EL (cell line): ENCODE measurements at places on chromosomes 6 and 20.
A peak's percentile ranks its signal among the peaks of the same experiment; 100 is the strongest.

- DNase-seq, result no peak
These were observed 88.7 kb downstream of the ZHX3 start for GRCh38 chr20:41228858-41229257.

DNA sequence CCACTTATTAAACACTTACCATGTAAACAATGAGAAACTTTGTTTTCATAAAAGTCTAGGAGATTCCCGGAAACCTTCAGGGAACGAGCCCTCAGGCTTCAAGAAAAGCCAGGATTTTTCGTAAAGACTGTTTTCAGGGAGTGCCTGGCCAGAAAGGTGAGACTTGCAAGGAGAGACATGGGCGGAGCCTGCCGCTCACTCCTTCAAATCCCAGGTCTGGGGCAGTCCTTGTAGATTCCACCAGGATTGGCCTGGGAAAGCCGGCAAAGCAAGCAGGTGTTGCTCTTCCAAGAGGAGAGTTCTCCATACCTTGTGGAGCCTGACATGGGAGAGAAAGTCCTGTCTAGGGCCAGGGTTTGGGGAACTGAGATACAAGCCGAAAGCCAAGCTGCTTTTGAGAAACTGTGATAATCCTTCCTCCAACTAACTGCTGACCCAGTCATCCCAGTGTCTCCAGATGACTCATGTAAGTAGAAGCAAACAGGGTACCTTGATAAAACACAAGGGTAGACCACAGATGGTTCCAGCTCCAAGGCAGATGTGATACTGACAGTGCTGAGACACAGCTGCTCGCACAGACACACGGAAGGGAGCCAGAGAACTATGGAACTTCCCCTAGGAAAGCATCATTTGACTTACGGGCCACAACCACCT is 69.4 kb upstream of the NAA20 start:
- peak; percentile 32 for DNase-seq

- no peak for DNase-seq
These were observed 338.5 kb downstream of the HACE1 start for GRCh38 chr6:104521176-104521575.

DNA sequence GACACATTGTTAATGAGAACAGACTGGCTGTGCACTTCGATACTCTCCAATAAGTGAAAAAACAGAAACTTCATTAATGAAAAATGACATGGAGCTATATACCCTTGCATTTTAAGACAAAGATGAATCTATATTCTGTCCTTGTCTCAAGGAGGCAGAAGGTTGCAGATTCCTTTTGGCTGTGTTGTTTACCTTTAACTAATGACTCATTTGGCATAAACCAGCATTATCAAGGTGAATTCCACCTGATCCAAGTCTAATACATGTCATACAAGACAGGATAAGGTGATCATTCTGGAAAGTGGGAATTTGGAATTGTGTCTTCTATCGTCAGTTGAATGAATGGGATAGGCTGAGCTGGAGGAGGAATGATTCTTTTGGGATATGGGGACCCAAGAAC is 192.9 kb downstream of the PLCB4 start:
- DNase-seq, result no peak

DNA sequence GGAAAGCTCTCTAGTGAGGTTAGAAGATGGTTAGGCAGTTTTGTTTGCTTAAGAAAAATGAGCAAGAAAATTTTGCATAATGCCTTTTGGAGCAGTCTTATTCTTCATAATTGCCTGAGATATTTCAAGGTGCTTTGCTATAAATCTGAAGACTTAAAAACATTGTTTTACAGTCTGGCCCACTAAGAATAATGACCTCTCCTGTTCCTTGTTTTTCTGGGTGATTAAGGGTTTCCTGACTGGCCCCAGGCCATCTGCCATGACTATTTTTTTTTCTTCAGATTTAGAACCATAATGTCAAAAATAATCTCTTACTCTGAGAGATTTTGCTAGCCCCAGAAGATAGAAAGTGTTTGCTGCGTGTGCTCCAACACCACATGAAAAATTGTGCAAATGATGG is 72.3 kb upstream of the CENPW start:
- DNase-seq, result no peak

GRCh38 chr20:34569598-34569997 is 11.1 kb downstream of the MAP1LC3A start:
- peak; percentile 20 for DNase-seq

DNA sequence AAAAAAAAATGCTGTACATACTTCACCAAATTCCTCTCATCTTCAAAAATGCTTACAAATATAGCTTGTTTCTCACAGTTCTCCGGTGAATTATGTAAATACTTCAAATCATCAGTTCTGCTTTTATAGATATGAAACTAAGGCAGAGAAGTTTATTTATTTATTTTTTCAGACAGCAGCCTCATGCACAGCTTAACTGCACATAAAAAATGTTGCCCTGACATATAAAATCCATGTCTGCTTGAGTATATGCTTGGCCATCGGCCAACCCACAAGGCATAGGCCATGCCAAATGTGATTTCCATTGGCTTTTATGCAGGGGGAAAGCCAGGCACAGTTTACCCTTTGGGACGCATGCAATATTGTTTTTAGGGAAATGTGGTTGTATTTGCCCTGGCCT is 57.3 kb upstream of the PHACTR2 start:
- DNase-seq, result peak; percentile 51

DNA sequence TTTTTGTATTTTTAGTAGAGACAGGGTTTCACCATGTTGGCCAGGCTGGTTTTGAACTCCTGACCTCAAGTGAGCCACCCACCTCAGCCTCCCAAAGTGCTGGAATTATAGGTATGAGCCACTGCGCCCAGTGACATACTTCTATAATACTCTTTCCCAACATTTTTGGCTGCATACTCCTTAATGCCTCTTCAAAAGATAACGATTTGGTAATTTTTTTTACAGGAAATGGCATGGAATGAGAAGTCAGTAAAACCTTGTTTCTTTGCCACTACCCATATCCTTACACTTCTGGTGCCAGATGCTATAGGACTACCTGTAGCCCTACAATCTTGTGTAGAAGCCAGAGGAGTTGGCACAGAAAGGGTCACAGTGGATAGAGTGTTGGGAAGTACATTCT is 41.4 kb upstream of the SGK1 start:
- DNase-seq, result no peak
